ENCODE measurements at places on chromosomes 2 and 18. TPM values are rescaled to one million over a fixed set of nuclear protein-coding genes. Genes with fewer than 3 reads are reported as not detected.

Gene ADCYAP1
- not detected for total RNA-seq

Gene HNMT
- total RNA-seq, result 16.6 TPM

Gene KIF5C
- 0.23 TPM for total RNA-seq

Gene NOSTRIN
- 0.68 TPM for total RNA-seq

Gene TUBA4B
- total RNA-seq, result not detected

Gene CBLN2
- not detected for total RNA-seq

Gene RPS27A
- 1,269 TPM for total RNA-seq

Gene DIPK1C
- total RNA-seq, result not detected

Gene LAMA1
- total RNA-seq, result not detected

Gene SLC38A11
- not detected for total RNA-seq

Gene GAL3ST2
- total RNA-seq, result 3.9 TPM

Gene PPIL3
- total RNA-seq, result 41.0 TPM

Gene LHCGR
- not detected for total RNA-seq

Gene GPR45
- total RNA-seq, result not detected

Gene ARHGEF33
- total RNA-seq, result 1.4 TPM

Gene CROCC2
- not detected for total RNA-seq

Gene TXNL1
- 33.1 TPM for total RNA-seq

Gene PXDN
- 92.2 TPM for total RNA-seq

Gene FAM228A
- total RNA-seq, result not detected

Gene CHRND
- total RNA-seq, result not detected

Gene ITGA4
- 0.15 TPM for total RNA-seq

Gene ZC3H8
- 11.3 TPM for total RNA-seq

Gene SERPINE2
- total RNA-seq, result 155 TPM
